Activated CD4-positive, CD25-positive, alpha-beta regulatory T cell (primary cell): ENCODE measurements at places on chromosomes 2 and 18.

DNA sequence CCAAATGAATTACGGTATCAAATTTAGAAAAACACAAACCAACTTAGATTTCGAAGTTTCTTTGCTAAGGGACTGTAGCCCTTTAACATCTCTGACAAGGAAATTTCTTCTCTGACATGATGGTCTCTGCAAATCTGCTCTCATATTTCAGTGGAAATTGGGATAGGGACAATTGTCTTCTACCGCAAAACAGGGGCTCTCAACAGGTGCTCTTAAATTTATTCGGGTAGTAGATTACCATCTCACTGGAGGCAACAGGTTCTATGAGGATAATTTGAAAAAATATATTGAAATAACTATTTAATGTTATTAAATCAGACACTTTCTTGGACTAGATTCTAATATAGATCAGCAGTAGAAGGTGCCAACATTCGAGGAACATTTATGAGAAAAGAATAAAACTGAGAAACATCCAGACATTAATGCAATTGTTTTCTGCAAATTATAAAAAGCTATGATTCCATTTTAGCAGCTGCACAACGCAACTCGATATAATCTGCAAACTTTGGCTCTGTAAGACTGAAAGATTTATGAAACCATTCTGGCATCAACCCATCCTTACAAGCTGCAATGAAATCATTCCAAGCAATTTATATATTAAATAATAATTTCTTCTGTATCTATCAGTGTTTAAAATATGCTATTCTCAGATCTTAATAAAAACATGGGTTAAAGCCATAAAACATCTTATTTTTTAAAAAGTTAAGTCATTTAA lies 10.0 kb upstream of the BCL2 start:
- no peak for DNase-seq

DNA sequence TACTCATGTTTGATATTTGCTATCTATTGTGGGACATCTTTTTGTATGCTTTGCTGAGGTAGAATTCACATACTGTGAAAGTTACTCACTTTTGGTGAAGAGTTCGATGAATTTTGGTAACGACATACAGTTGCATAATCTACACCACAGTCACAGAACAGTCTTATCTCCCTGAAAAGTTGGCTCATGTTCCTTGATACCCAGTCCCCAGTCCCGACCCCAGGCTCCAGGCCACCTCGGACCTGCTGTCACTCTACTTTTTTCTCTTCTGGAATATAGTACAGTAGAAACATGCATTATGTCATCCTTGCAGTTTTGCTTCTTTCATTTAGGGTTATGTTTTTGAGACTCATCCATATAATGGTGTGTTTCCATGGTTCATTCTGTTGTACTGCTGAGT lies 191.7 kb downstream of the FAM210A start:
- DNase-seq, result no peak

- no peak for DNase-seq
These were observed 31.5 kb downstream of the EPB41L5 start for GRCh38 chr2:120044336-120044735.

DNA sequence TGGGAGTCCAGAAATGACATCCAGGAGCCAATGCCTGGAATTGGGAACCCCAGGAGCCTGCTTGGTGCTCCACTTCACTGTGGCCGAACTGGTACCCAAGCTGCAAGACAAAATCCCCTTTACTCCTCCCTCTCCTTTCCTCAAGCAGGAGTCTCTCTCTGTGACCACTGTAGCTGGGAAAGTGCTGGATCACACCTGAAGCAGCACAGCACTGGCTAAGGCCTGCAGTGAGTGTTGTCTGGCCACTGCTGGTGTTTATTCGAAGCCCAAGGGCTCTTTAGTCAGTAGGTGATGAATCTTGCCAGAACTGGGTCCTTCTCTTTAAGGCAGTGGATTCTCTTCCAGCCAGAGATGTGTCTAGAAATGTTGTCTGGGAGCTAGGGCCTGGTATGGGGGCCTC lies 26.4 kb downstream of the STPG4 start:
- DNase-seq, result no peak

DNA sequence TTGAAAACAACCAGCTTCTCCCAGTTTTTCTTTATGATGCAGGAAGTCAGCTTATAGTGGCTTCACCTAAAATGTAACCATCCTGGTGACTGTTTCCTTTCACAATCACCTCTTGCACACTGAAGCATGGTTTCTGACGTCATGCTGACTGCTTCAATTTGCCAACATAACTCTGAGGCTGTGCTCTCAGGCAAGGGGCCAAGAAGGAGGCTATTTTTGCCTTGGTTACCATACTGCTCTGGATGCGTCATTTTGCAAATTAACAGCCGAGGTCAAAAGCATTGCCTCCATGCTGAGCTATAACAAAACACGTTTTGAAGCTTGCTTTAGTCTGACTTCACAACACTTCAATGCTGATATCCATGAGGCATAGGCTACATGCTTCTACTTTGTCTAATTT lies 397.8 kb downstream of the METTL4 start:
- no peak for DNase-seq

DNA sequence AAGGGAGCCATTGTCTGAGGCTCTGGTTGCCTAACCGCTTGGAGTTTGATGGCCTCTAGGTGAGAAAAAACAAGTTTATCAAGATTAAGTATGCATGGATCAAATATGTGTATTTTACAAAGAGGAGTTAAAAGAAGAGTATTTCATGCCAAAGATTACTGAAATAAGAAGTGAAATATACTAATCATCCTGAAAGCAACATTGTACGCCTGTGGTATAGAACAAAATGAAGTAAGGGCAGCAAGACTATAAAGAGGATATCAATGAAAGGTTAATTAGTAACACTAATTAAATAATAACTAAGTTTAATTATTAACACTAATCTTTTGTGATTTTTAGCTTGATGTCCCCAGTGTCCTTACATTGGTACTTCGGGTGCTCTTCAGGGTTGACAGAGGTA lies 276.7 kb downstream of the CALCRL start:
- no peak for DNase-seq

DNA sequence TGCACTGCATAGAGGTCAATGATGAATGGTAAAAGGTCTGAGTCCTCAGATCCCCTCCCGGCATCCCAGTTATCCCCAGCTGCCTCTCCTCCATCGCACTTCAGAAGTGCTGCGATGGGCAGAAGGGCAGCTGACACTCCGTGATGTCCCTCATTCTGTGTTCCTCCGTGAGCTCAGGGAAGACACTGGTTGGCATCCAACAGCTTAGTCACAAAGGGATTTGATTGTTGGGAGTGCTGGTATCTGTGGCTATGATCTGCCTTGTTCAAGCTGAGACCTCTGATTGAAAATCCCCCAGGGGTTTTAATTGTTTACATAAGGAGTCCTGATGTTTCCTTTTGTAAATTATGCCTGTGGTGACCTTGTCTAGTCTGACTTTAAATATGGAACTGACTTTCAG lies 19.0 kb upstream of the SAG start:
- no peak for DNase-seq
